Uterus (tissue), 4 donors: ENCODE measurements at places on chromosomes 5 and 9. TPM values are rescaled to one million over a fixed set of nuclear protein-coding genes. Genes with fewer than 3 reads are reported as not detected.

Gene EFNA5
- total RNA-seq = 1.2 TPM

DNA sequence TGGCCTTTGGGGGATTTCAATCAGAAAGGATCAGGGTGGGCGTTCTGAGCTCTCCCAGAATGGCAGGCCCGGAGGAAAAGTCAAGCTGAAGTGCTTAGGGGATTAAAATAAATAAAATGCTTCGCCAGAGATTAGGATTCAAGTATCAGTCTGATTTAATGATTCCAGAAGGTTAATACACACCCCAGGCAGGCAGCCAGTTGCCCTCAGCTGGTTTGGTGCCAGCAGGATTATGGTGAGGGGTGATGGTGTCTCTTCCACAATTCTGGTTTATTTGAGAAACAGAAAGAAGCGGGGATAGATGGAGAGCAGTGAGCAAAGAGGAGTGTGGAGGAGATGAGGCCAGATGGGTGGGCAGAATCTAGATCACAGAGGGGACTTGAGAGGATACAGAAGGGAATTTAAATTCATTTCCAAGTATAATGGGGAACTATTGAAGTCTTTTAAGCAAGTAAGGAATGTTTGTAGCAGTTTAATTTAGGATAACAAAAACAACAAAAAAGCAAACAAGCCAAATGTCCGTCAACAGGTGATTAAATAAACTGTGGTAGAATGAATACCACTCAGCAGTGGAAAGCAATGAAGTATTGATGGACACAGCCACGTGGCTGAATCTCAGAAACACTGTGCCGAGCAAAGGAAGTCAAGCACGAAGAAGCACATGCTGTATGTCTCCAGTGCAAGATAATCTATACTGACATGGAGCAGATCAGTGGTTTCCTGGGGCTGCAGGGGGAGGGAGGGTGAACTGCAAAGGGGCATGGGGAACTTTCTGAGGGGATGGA lies 297.7 kb downstream of the MSX2 start:
- no peak overlapping the region for H3K27ac ChIP-seq
- H3K27me3 ChIP-seq = no peaks in the 10 kb centered on the region
- no peak overlapping the region for H3K4me3 ChIP-seq
- H3K4me1 ChIP-seq = no peaks in the 10 kb centered on the region
- H3K36me3 ChIP-seq = no peaks in the 10 kb centered on the region
- no peak for DNase-seq

Gene UCK1
- 37.7 TPM for total RNA-seq

DNA sequence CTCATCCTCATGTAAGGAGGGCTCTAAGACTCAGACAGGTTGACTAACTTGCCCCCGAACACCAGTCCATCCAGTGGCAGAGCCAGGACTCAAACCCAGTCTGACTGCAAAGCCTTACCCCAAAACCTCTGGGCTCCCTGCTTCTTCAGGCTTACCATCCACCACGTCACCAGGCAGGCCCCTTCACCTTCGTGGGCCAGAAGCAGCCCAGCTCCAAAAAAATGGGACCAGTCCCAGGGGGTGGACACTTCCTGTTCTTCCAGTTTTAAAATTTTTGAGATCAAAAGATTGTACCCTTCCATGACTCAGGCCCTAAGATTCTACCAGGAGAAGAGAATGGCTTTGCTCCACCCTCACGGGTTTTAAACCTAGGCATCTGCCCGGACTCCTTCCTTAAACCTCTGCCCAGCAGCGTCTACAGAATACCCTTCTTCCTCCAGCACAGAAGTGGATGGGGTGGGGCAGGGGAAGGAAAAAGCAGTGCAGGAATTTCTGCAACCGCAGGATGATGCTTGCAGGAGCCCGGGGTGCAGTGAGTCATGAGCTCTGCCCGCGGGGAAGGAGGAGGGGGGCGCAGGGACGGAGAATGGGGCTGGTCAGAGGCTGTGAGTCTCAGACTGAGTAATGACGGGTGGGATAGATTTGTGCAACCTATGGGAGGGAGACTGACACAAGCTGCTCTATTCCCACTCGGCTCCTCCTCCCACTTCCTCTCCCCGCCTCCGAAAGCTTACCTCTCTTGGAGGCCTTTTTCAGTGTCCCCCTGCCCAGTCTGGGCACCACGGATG lies 50.4 kb upstream of the STXBP1 start:
- H3K4me3 ChIP-seq = no peak overlapping the region
- no peaks in the 10 kb centered on the region for H3K27me3 ChIP-seq
- peak overlapping the region; percentile 87 for H3K27ac ChIP-seq
- DNase-seq = peak; percentile 86
- H3K36me3 ChIP-seq = no peaks in the 10 kb centered on the region

DNA sequence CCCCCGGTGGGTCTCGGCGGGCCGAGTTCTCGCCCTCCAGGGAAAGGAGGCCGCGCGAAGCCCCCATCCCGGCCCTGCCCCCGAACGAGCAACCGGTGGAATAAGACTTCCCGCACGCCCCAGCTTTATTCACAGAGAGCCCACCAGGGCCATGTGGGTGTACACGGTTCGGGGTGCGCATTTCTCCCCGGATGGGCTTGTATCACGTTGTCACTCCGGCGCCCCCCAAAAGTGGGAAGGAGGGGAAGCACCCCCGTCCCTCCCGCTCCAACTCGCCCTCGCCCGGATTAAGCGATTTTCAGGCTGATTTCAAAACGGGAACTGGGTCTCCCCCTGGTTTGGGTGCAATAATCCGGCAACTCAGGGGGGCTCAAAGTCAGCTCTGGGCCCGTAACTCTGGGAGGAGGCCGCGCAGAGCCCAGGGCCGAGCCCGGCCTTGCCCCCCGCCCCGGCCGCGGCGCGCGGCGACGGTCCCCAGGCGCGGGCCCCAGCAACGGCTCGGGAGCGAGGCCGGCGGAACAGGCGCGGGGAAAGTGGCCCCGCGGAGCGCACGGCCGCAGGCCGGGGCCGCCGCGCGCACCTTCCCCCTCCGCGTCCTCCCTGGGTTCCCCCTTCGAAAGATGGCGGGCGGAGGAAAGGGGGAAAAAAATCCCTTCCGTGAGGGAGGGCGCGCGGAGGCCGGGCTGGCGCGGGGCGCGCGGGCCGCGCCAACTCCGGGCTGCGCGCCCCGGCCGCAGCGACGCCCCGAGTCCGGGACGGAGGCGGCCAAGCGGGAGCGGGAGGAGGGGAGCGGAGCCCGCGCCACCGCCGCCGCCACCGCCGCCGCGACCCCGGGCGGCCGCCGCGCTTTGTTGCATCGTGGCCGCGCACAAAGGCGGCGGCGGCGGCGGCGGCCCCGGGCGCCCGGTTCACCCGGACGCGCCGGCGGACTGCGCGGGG lies 644 bp downstream of the BRD3 start:
- H3K27ac ChIP-seq = peak overlapping the region; percentile 100

- no peaks in the 10 kb centered on the region for H3K4me1 ChIP-seq
- H3K27me3 ChIP-seq = no peaks in the 10 kb centered on the region
- no peak overlapping the region for H3K4me3 ChIP-seq
- no peaks in the 10 kb centered on the region for H3K36me3 ChIP-seq
- H3K27ac ChIP-seq = no peak overlapping the region
- DNase-seq = no peak
Measured at GRCh38 chr5:107937204-107937603, 266.5 kb upstream of the EFNA5 start.

DNA sequence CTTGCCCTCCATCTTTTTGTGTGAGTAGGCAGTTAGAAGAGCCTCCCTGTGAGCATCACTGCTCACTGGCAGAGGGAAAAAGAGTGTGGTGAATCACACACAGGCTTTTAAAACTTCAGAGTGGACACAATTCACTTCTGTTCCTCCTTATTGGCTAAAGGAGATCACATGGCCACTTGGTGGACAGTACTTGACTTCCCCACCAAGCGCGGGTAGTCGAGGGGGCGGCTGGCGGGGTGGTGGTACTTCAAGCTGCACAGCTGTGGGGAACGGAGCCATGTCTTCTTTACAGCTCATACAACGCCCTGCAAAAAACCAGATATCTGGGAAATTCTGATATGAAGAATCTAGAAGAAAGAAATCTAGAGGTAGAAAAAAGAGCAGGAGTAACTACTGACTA lies 95.4 kb downstream of the PAM start:
- H3K36me3 ChIP-seq = no peaks in the 10 kb centered on the region
- DNase-seq = no peak
- H3K27me3 ChIP-seq = no peaks in the 10 kb centered on the region
- H3K27ac ChIP-seq = no peak overlapping the region
- no peaks in the 10 kb centered on the region for H3K4me1 ChIP-seq

DNA sequence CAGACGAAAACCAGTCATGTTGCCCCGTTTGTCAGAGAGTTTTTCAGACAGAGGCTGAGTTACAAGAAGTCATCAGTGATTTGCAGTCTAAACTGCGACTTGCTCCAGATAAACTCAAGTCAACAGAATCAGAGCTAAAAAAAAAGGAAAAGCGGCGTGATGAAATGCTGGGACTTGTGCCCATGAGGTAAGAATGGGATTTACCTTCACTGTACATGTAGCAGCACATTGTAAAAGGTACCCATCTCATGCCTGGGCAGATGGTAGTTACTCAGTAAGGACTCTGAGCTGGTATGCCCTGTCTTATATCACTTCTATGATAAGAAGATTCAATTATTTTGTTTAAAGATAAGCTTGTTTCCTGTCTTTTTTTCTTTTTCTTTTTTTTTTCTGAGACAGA lies 38.8 kb downstream of the RAD50 start:
- no peak overlapping the region for H3K27ac ChIP-seq
- no peaks in the 10 kb centered on the region for H3K4me1 ChIP-seq
- no peak for DNase-seq
- H3K36me3 ChIP-seq = no peaks in the 10 kb centered on the region
- H3K4me3 ChIP-seq = no peak overlapping the region

DNA sequence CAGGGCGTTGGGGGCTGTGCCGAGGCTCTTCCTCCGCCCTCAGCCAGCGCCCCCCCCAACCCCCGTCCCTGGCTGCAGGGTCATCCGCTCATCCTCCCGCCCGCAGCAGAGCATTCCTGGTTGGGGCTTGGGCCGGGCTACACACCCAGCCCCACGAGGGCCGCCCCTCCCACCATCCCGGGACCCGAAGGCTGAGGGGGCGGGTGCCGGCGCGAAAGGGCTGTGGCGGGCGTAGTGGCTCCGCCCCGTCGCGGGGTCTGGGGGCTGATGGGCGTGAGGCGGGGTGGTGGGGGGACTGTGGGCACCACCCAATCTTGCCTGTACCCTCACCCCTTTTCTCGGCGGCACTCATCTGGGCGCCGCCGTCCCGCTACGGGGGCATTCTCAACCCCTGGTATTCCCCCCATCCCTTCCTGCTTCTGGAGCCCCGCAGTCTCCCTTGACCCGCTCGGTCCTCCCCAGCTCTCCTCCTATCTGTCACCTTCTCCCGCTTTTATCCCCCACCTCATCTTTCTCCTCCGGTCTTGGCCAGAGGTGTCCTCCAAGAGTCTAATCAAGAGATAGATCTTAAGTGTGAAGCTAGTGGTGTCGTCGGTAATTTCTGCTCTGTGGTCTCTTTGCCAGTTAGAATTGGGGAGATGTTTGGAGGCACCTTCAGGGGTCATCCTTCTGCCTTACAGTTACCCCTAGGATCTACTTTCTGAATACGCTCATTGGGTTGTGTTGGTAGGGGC lies 1.6 kb downstream of the FER start:
- H3K4me3 ChIP-seq = peak overlapping the region; percentile 92
- H3K36me3 ChIP-seq = no peaks in the 10 kb centered on the region

Gene TSSK1B
- total RNA-seq = not detected

- H3K4me3 ChIP-seq = no peak overlapping the region
- peaks cover 24% of the 10 kb centered on the region for H3K4me1 ChIP-seq
Measured at GRCh38 chr5:669842-670395, 23.2 kb downstream of the TPPP start.

DNA sequence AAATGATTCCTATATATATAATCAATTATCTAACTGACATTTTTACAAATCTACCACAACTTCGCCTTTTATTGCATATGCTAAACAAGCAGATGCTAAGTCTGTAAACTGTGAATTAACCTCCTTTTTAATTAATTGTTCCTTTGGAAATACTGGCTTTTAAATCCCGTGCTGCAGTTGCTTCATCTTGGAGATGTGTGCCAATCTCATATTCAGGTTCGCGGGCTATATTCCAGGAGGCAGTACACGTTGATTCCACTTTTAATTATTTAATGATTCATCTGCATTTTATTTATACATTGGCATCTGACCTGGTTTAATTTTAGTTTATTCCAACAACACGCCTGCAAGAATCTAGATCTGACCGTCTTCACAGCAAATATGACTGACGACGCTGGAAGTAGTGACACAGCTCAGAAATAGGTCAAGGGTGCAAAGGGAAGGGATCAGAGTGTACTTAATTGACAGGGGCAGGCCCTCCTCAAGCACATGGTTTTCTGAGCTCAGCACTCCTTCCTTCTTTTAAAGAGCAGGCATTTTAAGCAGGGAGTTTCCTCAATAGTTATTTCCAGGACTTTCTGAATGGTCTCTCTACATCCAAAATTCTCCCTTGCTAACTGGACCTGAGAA lies 125.2 kb downstream of the GLIS3 start:
- H3K27me3 ChIP-seq = no peaks in the 10 kb centered on the region
- no peak overlapping the region for H3K4me3 ChIP-seq
- peak overlapping the region; percentile 0 for H3K27ac ChIP-seq
- no peaks in the 10 kb centered on the region for H3K4me1 ChIP-seq
- no peaks in the 10 kb centered on the region for H3K36me3 ChIP-seq
- no peak for DNase-seq

DNA sequence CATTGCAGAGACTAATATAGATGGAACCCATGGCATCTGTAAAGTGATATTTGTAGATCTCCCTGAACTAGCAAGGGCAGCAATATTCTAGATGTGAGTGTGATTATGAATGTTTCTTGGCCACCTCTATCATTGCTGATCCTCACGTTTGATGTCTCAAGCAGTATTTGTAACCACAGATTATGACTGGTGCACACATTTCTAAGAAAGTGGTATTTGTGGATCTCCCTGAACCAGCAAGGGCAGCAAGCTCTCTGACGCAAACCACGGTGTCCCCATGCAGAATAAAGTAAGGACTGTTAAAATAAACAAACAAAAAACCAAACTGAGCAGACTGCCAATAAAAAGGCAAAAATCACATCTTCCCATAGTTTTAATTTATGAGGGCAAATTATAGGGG lies 301.3 kb downstream of the CSNK1G3 start:
- no peaks in the 10 kb centered on the region for H3K36me3 ChIP-seq
- H3K4me1 ChIP-seq = no peaks in the 10 kb centered on the region
- H3K27ac ChIP-seq = no peak overlapping the region
- no peak for DNase-seq

DNA sequence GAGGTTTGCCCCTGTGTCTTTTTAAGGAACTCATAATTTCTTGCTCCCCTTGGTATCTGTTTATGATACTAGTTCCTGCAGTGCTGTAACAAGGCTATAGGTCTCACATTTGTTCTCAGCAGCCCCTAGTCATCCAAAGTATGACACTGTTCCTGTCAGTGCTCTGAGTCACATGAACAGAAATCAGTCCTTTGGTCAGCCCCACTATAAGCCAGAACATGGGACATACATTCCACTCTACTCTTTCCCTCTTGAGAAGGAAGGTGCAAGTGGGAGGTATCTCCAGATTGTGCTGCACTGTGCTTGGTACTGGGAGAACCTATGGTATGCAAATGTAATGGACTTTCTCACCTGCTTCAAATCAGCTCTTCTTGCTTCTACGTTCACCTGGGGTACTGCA lies 87.0 kb downstream of the IARS1 start:
- no peaks in the 10 kb centered on the region for H3K36me3 ChIP-seq
- no peaks in the 10 kb centered on the region for H3K27me3 ChIP-seq
- H3K4me3 ChIP-seq = no peak overlapping the region
- no peaks in the 10 kb centered on the region for H3K4me1 ChIP-seq
- no peak for DNase-seq
- no peak overlapping the region for H3K27ac ChIP-seq
